Activated naive CD8-positive, alpha-beta T cell treated with anti-CD3 and anti-CD28 coated beads, Interleukin-2, amount 10 ng/mL, durations not matched to agents 7 days and 5 days (primary cell): ENCODE measurements at places on chromosomes 11 and 22. TPM values are rescaled to one million over a fixed set of nuclear protein-coding genes. Genes with fewer than 3 reads are reported as not detected.

GRCh38 chr22:50523458-50523805 lies 2.0 kb downstream of the SCO2 start:
- no peak for DNase-seq

GRCh38 chr22:46025973-46026898 lies 49.3 kb upstream of the WNT7B start:
- no peak for DNase-seq

The RFPL2 gene
- not detected for total RNA-seq

GRCh38 chr22:46309526-46310085 lies 12.9 kb downstream of the GTSE1 start:
- DNase-seq, result no peak

The P2RY6 gene
- 0.44 TPM for total RNA-seq

The ANO3 gene
- total RNA-seq, result not detected

DNA sequence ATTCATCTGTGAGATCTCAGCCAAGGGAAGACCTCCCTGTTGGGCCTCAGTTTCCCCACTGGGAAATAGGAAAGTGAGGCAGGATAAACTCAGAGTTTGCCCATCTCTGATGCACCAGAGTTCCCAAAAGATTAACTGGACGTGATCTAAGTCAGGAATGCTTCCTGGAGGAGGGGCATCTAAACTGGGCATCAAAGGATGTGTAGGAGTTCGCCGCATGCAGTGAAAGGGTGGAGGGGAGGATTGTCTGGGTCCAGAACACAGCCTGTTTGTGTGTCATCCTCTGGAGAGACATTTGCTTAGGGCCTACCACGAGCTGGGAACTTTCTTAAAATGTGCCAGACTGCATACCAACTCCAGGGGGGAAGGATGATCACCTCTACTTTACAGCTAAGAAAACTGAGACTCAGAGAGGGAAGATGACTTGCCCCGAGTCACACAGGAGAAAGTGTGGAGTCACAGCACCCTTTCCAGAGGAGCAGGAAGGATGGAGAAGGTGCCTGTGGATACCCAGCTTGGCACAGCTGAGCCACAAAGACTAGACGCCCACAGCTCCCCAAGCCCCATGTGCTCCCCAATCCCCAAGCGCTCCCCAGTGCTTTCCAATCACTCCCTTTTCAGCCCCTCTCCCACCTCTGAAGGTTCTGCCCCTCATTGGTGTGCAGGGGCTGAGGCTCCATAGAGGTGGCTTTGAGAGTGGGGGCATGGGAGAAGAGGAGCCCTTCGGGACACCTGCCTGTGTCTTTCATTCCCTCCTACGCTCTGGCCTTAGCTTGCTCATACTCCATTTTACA lies 50.1 kb downstream of the MN1 start:
- DNase-seq, result no peak

The GGTLC3 gene
- not detected for total RNA-seq

The HSPB2 gene
- total RNA-seq, result not detected

The PPFIBP2 gene
- total RNA-seq, result 25.7 TPM

The OR52E8 gene
- not detected for total RNA-seq

- no peak for DNase-seq
These were observed 1.4 kb upstream of the MS4A14 start for GRCh38 chr11:60394666-60395380.

The DMC1 gene
- total RNA-seq, result 13.2 TPM

The LMO2 gene
- 0.48 TPM for total RNA-seq

GRCh38 chr11:117792992-117793391 lies 4.0 kb downstream of the DSCAML1 start:
- DNase-seq, result no peak
